Stimulated activated CD8-positive, alpha-beta memory T cell treated with anti-CD3 and anti-CD28 coated beads, Interleukin-15, amount 100 ng/mL, for 24 hours (primary cell): ENCODE measurements at places on chromosomes 2 and 18.

GRCh38 chr2:11726384-11726783 is 20.0 kb upstream of the LPIN1 start:
- no peak for DNase-seq

- no peak for DNase-seq
These were observed 185.7 kb downstream of the HAUS1 start for GRCh38 chr18:46289931-46290330.

DNA sequence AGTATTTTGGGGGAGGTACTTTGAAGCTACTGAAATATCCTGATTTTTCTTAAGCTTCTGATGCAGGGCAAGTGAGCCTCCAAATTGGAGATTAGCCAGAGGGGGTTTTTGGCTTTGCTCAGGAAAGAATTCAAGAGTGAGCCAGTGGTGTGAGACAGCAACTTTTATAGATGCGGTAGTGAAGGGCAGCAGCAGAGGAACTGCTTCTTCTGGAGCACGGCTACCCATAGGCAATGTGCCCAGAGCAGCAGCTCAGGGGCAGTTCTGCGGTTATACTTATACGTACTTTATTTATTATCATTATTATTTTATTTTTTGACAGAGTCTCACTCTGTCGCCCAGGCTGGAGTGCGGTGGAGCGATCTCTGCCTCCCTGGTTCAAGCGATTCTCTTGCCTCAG is 19.8 kb upstream of the NT5DC4 start:
- no peak for DNase-seq

DNA sequence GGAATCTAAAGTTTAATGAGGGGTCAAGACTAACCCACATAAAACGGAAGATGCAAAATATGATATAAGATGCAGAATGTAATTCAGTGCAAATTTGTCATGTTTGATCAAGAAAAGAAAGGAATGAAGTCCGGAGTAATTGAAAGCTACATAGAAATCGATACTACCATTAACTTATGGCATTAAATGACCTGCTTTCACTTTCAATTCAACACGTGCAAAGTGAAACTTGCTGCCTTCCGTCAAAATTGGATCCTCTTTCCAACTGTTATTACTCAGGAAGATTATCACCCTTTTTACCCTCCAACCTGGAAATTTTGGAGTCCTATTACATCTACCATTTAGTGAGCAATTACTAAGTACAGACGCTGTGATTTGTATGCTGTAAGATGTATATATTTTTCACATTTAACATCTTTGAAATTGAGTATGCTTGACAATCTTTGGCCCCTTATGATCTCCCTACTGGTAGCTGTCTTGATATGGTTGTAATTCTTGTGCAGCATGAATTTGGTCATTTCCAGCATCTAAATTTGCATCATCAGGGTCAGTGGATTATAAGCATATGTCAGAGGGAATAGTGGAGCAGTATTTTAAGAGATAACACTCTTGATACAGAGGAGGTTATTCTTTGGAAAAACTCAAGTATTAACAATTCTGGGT is 18.6 kb downstream of the UNC80 start:
- no peak for DNase-seq

DNA sequence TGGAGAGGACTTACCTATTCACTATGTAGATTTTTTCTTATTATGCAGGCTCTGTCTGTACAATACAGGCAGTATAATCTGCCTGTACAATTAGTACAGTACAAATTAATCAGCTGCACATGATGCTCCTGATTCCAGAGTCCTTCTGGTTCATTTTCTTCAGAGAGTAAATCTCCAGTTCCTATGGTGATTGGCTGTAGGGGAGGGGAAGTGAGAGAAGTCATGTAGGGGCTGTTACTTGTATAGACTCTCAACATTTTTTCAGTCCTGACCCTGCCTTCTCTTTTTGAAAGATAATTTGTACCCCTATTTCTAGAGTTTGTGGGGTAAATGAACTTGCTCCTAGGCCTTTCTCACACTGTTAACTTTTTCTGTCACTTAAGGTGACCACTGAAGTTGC is 54.5 kb downstream of the PTPN4 start:
- DNase-seq, result no peak

DNA sequence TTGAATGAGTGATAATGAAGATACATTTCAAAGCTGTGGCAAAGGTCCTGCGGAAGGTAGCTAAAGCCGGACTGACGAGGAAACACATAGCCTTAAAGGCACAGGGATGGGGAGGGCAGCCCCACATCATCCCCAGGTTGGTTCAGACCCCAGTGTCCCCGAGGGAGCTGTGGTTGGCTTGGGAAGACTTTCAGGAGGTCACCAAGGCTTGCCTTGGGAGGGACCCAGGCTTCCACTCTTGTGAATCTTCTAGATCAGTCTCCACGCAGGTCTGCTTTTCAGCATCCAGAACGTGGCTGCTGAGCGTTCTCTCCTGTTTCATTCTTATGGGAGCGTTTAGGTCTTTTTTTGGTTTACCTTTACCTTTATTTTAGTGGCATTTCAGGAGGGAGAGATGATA is 16.8 kb downstream of the KIF1A start:
- DNase-seq, result no peak

DNA sequence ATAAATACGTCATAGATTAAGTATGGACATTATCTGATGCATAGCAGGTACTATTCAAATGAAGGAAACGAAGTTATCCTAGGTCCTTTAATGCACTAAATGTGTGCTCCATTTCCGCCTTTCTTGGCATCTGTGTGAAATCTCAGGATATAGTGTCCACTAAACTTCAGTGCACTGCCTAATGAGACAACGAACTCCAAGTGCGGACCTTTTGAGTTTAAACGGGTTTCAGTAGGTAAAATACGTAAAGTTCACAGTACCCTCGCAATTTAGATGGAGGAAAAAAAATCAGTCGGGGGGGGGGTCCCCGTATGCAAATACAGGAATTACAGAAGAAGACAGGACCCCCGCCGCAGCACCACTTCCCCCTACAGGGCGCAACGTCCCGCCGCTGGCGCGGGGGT is 729 bp upstream of the REL start:
- no peak for DNase-seq

DNA sequence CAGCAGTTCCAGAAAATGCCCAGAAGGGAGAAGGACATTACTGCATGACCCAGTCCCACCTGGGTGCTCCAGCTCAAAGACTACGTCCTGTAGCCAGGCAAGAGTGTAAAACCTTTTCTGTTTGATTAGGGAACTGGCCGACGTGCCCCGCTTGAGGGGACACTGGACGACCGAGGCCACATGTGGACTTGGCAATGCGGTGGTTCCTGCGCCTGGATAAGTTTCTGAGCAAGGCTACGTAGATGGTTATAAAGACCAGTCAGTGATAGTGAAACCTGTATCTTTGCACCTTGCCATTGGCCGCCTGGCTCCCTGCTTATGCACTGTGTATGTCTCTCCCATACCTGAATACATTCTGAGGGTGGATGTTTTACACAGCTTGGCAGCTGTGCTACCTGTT is 567.0 kb upstream of the CRIM1 start:
- DNase-seq, result no peak

DNA sequence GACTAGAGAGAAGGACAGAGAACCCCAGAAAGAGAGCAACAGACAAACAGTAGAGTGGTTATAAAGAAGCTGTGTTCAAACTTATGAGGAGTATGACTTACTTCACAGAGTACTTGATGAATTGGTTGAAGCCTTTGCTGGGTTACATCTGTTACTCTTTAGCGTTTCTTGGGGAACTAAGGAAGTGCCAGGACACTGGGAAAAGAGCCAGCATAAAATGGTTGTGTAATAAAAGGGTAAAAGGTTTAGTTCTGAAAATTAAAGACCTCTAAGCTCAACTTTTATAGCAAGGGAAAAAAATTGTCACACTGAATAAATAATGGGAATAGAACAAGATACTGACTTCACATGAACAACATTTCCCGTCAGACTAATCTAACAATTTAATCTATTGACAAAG is 17.0 kb upstream of the STAT4 start:
- no peak for DNase-seq

DNA sequence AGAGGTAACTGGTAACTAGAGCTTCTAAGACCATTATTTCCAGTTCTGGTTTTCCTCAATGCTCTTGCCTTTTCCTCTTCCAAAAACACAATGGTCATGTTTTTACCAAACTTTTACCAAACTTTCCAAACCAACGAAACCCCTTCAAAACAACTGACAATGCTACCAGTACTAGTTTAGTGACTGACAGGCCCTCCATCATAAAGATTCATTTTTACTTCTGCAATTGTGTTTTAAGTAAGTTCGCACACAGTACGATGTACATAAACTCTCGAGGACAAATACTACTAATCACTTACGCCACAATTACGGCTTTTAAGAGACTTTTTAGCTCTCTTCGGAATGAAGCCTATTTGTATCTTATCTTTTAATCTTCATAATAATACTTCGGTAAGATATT is 900 bp downstream of the C18orf32 start:
- DNase-seq, result no peak

DNA sequence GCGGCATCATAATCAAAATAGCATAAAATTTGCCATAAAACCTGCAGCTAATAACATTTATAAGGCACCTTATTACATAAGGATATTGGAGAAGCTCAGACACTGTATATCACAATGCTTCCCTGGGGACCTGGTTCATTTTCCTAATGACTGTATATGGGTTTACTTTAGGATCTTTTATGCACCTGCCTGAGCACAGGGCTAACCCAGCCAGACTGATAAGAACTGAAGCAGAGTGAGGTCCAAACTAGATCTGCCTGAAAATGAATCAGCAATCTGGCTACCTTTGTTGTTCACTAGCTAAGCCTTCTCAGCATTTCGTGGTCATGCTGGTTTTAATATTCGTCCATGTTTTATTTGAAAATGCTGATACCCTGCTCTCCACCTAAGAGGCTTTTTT is 1922.3 kb upstream of the CELF4 start:
- no peak for DNase-seq

DNA sequence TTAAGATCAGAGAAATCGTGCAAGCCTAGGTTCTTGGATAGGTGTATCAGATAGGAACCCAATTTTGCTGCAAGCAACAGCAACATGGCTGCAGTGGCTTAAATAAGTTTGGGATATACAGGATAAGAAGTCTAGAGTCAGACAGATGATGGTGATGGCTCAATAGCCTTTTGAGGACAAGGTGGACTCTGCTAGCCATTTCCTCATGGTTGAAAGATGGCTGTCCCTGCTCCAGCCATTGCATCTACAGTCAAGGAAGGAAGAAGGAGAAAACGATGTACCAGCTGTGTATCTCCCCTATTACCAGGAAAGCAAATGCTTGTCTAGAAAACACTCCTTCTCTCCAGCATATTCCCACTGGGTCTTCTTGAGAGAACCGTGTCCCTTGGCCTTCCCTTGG is 30.1 kb upstream of the CAB39 start:
- no peak for DNase-seq

DNA sequence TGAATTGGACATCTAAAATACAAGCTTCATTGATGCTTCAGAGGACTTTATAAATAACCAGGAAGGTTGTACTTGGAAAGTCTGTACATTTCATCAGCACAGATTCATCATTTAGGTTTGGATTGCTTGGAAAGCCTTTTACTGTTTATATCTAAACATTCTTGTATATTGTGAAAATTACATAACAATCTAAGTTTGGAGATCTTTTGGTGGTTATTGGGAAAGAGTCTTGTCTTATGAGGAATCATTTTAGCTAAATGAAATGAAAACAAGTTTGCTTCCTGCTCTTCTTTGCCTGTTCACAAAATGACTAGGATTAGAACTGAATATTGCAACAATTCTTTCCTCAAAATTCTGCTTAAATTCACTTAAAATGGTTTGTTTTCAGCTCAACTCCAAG is 79.3 kb downstream of the ABI2 start:
- no peak for DNase-seq

GRCh38 chr2:128628206-128628605 is 309.5 kb upstream of the HS6ST1 start:
- no peak for DNase-seq

GRCh38 chr2:118102433-118103082 is 14.3 kb downstream of the INSIG2 start:
- DNase-seq, result no peak

DNA sequence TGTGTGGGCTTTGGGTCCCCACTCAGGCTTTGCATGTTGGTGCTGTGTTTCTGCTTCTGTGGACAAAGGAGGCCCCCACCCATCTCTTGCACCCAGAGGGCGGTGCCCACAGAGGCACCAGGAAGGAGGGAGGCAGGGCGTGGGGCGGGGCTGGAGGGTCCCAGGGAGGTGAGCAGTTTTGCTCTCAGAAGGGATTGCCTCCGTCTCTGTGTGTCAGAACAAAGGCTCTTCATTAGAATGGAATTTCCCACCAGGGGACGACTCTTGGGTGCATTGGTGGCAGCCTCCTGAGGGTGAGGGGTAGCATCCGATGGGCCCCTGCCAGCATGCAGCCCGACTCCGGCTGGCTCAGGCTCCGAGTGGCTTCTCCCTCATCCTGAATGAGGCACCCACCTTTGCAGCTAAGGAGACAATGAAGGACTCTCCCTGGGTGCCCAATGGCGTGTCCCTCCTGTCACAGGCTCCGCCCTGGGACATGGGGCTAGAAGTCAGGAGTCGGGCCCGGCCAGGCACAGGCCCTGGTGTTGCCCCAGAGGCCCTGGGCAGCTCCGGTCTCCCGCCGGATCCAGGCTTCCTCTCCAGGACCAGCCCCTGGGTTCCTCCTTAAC is 7.0 kb upstream of the ERFE start:
- no peak for DNase-seq

DNA sequence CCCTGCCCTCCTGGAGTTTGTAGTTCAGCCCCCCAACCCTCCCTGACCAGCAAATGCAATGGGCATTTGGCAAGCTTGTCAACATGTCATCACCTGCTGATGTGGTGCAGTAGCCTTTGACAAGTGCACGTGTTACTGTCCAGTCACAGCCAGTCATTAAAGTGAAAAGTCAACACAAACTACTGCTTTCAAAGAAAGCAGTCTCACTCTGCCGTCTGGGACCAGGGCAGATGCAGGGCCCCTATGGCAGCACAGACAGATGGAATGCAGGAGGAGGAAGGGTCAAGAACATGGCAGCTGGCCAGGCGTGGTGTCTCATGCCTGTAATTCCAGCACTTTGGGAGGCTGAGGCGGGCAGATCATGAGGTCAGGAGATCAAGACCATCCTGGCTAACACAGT is 222.4 kb upstream of the OSR1 start:
- DNase-seq, result no peak

- DNase-seq, result no peak
These were observed 45.3 kb downstream of the ZNF521 start for GRCh38 chr18:25306671-25307070.

DNA sequence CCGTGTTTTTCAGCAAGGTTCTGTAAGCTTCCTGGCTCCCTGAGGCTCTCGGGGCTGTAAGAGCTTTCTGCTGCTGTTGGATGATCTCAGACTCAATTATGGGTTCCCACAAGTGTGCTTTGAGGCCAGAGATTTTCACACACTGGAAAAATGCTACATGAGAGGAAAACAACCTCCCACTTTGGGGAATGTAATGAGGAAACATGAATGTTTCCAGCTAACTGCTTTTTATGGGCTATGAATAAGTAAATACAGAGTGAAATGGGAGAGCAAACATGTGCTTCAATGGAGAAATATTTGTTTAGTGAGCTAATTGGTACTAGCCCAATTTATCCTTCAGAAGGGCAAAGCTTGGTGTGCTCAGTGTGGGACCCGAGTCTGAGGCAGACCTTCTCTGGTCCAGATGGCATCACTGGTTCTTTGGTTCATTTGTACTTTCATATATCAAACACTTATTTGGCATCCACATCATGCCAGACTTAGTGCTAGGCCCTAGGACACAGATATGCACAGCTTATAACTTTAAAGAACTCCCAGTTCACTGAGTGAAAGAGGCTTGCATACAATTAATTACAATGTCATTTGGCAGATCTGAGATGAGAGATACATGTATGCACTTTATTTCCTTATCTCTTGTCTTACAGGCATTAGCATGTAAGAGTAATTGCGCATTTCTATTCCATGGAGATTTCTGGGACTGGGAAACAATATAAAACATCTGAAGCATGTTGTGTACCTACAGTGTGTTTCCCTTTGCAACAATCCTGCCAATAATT is 248.8 kb downstream of the RDH14 start:
- no peak for DNase-seq
